Neural crest cell (in vitro differentiated cells): ENCODE measurements at places on chromosomes 7 and 10. TPM values are rescaled to one million over a fixed set of nuclear protein-coding genes. Genes with fewer than 3 reads are reported as not detected.
A peak's percentile ranks its signal among the peaks of the same experiment; 100 is the strongest.

- no peaks in the 10 kb centered on the region for H3K27me3 ChIP-seq
- peaks cover 3% of the 10 kb centered on the region for H3K36me3 ChIP-seq
- H3K27ac ChIP-seq: peak overlapping the region; percentile 91
- DNase-seq: no peak
- peaks cover 32% of the 10 kb centered on the region for H3K4me1 ChIP-seq
- H3K4me3 ChIP-seq: peak overlapping the region; percentile 96
These were observed 341 bp downstream of the GOT1 start for GRCh38 chr10:99430116-99430450.

DNA sequence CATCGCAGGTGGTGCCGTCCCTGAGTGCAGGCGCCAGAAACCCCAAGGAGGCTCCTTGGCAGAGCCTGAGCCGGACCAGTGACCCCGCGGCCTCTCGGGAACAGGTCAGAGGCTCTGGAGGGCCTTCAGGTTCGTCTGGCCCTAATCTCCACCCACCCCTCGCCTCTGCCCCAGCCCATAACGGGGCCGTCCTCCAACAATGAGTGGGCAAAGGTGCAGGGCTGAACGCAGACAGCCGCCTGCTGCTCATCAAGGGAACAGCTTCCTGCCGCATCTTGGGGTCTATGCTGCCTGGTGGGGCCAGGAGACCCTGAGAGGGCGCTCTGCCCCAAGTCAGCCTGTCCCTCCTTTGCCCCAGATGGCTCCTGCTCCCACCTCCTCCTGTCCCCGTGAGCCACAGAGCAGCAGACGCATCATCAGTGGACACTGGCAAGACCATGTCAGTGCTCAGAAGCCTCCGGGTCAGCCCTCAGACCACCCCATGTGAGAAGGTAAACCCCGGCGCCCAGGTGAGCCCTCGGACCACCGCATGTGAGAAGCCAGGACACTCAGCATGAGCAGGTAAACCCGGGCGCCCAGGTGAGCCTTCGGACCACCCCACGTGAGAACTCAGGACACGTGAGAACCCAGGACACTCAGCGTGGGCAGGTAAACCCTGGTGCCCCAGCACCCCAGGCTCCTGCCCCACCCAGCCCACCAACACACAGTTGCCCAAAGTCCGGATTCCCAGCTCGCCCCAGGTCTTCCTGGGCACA, 142.0 kb downstream of the PTPRN2 start:
- H3K36me3 ChIP-seq: peaks cover 7% of the 10 kb centered on the region
- H3K27me3 ChIP-seq: no peaks in the 10 kb centered on the region
- no peak overlapping the region for H3K4me3 ChIP-seq
- no peak overlapping the region for H3K27ac ChIP-seq

GRCh38 chr7:5541087-5541992, 117.7 kb upstream of the TNRC18 start:
- H3K4me1 ChIP-seq: no peaks in the 10 kb centered on the region
- no peaks in the 10 kb centered on the region for H3K36me3 ChIP-seq
- H3K27ac ChIP-seq: no peak overlapping the region
- DNase-seq: no peak
- H3K27me3 ChIP-seq: no peaks in the 10 kb centered on the region

DNA sequence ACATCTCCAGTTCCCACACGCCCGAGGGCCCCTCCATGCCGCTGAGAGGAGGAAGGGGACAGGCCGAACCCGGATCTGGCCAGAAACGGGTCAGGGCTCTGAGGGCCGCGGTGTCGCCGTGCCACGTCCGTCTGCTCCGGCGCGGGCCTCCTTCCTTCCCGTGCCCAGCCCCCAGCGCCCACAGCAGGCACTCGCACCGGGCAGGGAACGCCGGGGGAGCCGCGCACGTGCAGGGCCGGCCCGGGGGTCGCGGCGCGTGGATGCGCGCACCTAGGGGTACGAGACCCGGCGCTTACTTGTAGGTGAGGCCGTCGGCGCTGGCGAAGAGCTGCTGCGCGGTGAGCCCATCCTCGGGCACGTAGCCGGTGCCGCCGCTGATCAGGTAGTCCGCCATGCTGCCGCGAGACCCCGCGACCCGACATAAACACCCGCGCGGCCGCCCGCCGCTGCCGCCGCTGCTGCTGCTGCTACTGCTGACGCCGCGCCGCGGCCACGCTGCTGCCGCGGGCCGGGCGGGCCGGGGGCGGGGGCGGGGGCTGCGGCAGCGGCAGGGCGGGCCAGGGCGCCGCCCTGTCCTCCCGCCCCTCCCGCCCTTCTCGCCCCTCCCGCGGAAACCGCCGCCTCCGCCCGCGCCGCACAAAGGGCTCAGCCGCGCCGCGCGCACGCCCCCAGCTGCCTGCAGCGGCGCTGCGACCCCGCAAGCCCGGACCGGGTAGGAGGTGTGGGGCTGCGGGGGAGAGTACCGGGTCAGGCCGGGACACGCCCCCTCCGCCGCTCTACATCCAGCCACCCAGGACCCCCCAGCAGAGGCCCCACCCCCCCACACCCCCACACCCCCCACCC, 4.1 kb downstream of the IMPDH1 start:
- peaks cover 42% of the 10 kb centered on the region for H3K4me1 ChIP-seq
- peak; percentile 47 for DNase-seq
- H3K27ac ChIP-seq: no peak overlapping the region

- no peak for DNase-seq
- no peaks in the 10 kb centered on the region for H3K27me3 ChIP-seq
- no peak overlapping the region for H3K27ac ChIP-seq
- H3K4me3 ChIP-seq: no peak overlapping the region
- peaks cover 16% of the 10 kb centered on the region for H3K4me1 ChIP-seq
These were observed 31.1 kb downstream of the CAMK2G start for GRCh38 chr10:73843261-73843660.

- H3K4me3 ChIP-seq: peak overlapping the region; percentile 91
- H3K4me1 ChIP-seq: peaks cover 8% of the 10 kb centered on the region
- H3K27me3 ChIP-seq: peaks cover 75% of the 10 kb centered on the region
- H3K36me3 ChIP-seq: peaks cover 3% of the 10 kb centered on the region
These were observed 498 bp upstream of the C10orf53 start for GRCh38 chr10:49678827-49679479.

TET1 gene
- total RNA-seq: 27.7 and 30.0 TPM in 2 replicates

GRCh38 chr10:113520690-113521474, 32.0 kb upstream of the HABP2 start:
- no peaks in the 10 kb centered on the region for H3K36me3 ChIP-seq
- H3K27me3 ChIP-seq: no peaks in the 10 kb centered on the region
- H3K4me1 ChIP-seq: peaks cover 15% of the 10 kb centered on the region
- peak; percentile 64 for DNase-seq
- H3K27ac ChIP-seq: no peak overlapping the region
- no peak overlapping the region for H3K4me3 ChIP-seq

DNA sequence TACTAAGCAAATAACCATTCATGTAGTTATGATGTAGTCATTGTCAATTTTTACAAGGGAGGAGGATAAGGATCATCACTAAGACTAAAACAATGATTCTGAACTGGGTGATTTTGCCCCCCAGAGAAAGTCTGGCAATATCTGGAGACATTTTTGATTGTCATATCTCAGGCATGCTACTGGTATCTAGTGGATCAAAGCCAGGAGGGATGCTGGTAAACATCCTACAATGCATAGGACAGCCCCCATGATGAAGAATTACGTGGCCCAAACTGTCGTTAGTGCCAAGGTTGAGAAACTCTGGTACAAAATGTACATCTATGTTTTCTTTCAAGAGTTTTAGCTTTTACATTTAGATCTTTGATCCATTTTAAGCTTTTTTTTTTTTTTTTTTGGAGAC, 57.3 kb downstream of the GBF1 start:
- no peak overlapping the region for H3K27ac ChIP-seq
- DNase-seq: no peak
- no peaks in the 10 kb centered on the region for H3K27me3 ChIP-seq
- peaks cover 21% of the 10 kb centered on the region for H3K36me3 ChIP-seq
- H3K4me3 ChIP-seq: no peak overlapping the region
- peaks cover 13% of the 10 kb centered on the region for H3K4me1 ChIP-seq

DNA sequence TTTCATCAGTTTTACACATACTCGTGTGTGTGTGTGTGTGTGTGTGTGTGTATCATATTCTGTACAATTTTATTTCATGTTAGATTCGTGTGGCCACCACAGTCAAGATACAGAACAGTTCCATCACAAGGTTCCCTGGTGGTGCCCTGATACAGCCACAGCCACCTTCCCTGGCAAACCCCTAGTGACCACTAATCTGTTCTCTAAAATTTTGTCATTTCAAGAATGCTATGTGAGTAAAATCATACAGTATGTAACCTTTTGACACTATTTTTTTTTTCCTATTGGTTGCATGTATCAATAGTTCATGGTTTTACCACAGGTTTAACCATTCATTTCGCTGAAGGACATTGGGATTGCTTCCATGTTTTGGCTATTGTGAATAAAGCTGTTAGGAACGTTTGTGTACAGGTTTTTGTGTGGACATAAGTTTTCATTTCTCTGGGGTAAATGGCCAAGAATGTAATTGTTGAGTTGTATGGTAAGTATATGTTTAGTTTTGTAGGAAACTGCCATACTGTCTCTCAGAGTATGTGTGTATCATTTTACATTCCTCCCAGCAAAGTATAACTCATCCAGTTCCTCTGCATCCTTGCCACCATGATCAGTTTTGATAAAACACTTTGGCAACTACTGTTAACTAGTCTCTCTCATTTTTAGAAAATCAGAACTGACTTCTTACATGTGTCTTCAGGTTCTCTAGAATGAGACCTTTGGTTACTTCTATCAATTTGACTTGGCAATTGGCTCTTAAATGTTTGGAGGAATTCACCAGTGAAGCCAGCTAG, 20.6 kb downstream of the KLHDC10 start:
- DNase-seq: no peak
- no peak overlapping the region for H3K4me3 ChIP-seq
- no peaks in the 10 kb centered on the region for H3K36me3 ChIP-seq

GRCh38 chr10:124003070-124003419, 90.4 kb downstream of the CHST15 start:
- no peak overlapping the region for H3K4me3 ChIP-seq

DNA sequence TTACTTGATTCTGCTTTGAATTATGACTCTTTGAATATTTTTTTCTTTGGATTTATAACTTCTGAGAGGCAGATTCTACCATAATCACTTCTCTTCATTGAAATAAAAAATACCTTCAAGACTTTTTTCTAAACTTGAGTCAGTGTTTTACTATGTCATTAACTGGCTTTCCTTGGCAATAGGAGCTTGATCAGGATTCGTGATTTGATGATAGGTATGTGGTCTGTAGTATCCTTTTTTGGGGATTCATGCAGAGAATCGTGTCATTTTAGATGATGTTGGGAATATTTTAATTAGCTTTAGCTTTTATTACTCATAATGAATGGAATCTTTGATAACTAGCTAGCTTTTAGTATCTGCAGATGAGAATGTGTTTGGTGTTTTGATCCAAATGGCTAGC, 83.3 kb downstream of the PHTF2 start:
- H3K27me3 ChIP-seq: no peaks in the 10 kb centered on the region
- H3K4me1 ChIP-seq: peaks cover 9% of the 10 kb centered on the region
- H3K36me3 ChIP-seq: peaks cover 8% of the 10 kb centered on the region
- no peak overlapping the region for H3K27ac ChIP-seq
- no peak overlapping the region for H3K4me3 ChIP-seq

GRM8 gene
- total RNA-seq: 2.6 and 2.7 TPM in 2 replicates

CCM2 gene
- 35.7 and 39.0 TPM in 2 replicates for total RNA-seq

GRCh38 chr10:93266858-93267257, 193.2 kb downstream of the CYP26A1 start:
- no peak overlapping the region for H3K4me3 ChIP-seq
- no peaks in the 10 kb centered on the region for H3K36me3 ChIP-seq
- H3K4me1 ChIP-seq: no peaks in the 10 kb centered on the region
- no peaks in the 10 kb centered on the region for H3K27me3 ChIP-seq
- DNase-seq: no peak

SFRP5 gene
- total RNA-seq: not detected in 2 replicates

DNA sequence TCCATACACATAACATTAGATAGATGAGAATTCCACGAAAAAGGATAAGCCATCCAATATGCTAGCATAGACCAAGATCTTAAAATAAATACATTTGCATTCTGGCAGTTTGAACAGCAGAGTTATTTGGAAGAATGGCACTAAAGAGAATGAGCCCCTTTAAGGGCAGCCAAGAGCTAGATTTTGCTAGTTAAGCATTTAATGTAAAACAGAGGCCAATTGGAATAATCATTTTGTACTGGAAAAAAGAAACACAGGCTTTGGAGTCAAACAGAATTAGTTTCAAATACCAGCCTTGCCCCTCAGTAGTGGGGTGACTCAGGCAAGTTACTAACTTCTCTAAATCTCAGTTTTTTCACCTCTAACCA, 56.2 kb downstream of the LRRTM3 start:
- H3K27me3 ChIP-seq: no peaks in the 10 kb centered on the region
- no peak overlapping the region for H3K4me3 ChIP-seq
